Stimulated activated CD4-positive, alpha-beta T cell treated with anti-CD3 and anti-CD28 coated beads, TNF-alpha, amount 100 ng/mL, for 48 hours (primary cell): ENCODE measurements at places on chromosomes 12 and 14.

DNA sequence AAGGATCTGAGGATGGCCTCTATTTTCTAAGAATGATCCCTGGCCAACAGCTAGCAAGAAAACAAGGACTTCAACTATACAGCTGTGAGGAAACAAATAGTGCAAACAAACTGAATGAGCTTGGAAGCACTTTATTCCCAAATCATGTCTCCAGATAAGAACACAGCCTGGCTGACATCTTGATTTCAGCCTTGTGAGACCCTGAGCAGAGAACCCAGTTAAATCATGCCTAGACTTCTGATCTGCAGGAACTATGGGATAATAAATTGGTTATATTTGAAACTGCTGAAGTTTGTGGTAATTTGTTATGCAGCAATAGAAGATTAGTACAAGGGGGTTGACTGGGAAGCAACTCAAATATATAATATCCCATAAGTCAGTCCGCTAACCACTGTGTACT is 183.9 kb upstream of the BMP4 start:
- DNase-seq = no peak

GRCh38 chr14:73613046-73613383 is 698 bp downstream of the ACOT6 start:
- DNase-seq = no peak

GRCh38 chr14:86221755-86222154 is 691.8 kb downstream of the FLRT2 start:
- no peak for DNase-seq

- DNase-seq = no peak
Observed at GRCh38 chr12:58425481-58426392, 484.4 kb downstream of the ATP23 start.

- DNase-seq = no peak
Observed at GRCh38 chr14:97719931-97720330, 922.7 kb downstream of the VRK1 start.

DNA sequence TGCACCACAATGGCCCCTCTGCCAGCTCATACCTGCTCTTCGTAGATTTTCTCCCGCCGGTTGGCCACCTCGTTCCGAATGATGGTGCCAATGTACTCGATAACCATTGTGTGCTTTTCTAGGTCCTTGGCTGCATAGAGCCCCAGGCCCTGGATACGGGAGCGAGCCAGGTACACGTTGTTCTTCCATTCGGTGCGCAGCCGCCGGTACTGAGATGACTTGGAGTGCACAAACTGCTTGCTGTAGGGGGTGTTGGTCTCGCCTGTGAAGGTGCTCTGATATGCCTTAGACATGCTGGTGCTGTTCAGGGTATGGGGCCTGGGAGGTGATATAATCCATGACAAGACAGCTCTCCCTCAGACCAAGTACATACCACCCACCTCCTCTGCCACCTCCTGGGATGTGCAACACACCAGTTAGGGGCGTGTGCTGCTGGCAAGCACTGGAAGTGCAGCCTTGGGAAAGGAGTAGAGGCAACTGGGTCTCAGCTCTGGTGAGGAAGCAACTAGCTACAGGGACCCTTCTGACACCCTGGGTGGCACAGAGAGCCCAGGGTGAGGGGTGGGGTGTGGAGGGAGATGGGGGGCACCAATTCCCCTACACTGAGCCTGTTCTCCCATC is 4.1 kb upstream of the PRKAG1 start:
- DNase-seq = no peak

DNA sequence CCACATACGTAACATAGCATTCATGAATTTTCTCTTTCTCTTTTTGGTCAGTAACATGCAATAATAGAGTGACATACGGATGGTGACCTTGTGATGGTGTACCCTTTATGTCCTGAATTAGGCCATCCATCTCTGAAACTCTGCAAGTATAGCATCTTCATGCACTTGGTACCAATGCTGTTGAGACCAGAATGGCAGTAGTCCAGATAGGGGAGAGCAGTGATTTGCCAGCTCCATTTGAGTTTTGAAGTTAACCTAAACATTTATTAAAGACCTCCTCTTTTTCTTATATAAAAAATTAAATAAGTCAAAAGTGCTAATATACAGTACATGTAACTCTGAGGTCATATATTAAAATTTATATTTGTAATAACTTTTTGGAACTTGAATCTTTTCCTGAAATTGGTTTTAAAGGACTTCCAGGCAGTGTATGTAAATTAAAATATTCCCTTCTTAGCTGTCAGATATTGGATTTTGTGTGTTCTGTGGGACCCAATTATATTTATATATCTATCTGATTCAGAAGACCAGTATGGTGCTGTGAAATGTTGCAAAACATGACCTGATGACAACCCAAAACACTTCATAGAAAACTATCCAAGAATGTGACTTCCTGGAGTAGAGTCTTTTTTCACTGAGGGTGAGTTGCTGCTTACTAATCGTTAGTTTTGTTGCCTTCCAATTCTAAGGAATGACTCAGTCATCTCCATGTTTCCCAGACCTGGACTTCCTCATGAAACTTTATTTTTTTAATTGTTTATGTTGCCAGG is 3.5 kb downstream of the ELK3 start:
- no peak for DNase-seq

- no peak for DNase-seq
Observed at GRCh38 chr14:61080591-61081010, 99.6 kb downstream of the SLC38A6 start.

GRCh38 chr14:31154956-31155355 is 52.6 kb downstream of the HECTD1 start:
- DNase-seq = no peak

DNA sequence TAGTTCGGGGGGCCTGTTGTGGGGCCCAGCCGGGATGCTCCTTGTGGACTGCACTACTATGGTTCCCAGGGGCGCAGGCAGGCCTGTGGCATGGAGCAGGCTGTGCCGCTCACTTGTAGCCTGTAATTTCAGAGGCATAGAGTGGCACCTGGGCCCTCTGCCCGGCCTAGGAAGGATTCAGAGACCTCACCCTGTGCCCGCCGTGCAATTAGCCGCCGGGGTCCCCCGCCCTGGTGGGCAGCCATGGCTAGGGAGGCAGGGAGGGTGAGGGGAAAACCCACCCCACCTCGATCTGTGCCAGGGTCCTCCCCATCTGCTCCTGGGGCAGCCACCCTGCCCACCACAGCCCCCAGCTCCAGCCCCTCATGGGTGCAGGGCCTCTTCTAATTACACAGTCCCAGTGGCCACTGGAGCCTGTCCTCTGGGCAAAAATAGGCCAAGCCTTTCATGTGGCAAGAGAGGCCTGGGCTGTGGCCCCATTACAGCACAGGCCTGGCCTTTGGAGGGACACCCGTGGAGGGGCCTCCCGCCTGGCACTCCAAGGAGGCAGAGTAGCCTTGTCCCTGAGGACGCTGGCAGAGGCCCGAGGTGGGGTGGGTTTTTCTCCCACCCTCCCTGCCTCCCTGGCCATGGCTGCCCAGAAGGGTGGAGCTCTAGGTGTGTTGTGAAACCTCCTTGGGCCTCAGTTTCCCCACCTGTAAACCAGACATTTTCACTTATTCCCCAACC is 5.3 kb upstream of the TMEM119 start:
- DNase-seq = no peak
